Caudate nucleus (tissue), 63 donors: ENCODE measurements at places on chromosomes 3 and 15.

DNA sequence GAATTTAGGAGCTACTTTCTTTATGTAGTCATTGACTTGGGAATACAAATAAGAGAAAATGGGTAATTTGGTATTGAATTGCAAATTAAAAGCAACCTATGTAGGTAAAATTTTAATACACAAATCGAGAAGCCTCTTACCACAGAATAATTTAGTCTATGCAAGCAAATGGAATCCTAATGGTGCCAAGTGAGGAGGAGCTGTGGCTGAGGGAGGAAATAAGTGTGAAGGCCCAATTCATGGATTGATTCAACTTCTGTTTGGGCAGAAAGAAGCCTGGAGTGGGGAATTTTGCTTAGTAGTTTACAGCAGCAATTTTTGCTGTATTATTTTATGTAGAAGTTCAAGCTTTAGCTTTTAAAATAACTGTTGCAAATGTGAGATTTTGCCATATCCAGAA lies 291.9 kb downstream of the OXSM start:
- no peak for DNase-seq

DNA sequence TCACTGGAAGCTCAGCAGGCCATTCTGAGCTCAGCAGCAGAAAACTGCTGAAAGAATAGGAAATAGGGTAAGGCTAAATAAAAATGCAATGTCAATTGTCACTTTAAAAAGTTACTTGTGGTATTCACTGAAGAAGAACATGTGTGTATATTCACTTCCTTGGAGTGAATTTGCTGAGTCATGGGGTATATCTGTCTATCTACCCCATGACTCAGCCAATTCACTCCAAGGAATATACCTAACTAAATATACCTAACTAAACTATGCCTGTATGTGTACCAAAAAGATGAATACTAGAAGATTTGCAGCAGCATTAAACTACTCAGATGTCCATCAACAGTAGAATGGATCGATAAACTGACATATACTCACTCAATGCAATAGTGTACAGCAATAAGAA lies 69.5 kb upstream of the KCNAB1 start:
- no peak for DNase-seq

- peak; percentile 4 for DNase-seq
These were observed 142.7 kb downstream of the GADL1 start for GRCh38 chr3:30751610-30752299.

- no peak for DNase-seq
These were observed 6.6 kb downstream of the PLS1 start for GRCh38 chr3:142602619-142603385.

DNA sequence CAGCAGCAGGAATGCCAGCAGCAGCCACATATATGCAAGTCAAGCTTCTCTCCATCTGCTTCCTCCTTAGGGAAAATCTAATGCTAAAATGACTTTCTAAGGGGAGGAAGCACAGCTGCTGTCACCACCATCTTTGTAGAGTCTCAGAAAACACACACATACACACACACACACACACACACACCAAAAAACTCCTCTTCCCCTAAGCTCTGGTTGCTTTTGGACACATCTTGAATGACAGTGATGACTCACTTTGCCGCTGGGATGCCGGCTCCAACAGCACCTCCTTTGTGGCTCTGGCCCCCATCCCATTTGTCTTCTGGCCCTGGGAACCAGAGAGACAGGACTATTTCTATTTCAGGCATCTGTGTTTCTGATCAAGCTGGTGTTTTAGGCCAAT lies 124.8 kb upstream of the GOLIM4 start:
- no peak for DNase-seq

DNA sequence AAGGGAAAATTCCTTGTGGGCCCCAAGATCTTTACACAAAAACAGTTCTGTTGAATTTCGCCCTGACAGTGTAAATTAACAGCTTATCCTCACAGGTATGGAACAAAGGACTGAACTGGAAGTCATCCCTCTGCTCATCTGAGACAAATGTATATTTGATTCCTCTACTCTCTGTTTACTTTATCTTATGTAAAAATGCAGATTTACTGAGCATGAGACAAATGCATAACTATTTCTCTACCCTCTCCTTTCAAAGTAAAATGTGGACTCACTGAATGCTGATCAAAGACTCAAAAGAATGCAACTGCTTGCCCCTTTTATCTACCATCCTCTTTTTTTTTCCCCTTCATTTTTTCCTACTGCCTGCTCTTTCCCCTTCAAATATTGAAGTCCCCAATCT lies 98.6 kb upstream of the CRBN start:
- no peak for DNase-seq

- no peak for DNase-seq
These were observed 152.9 kb downstream of the IGF1R start for GRCh38 chr15:98801234-98801561.
